ENCODE measurements at places on chromosomes 4 and X. TPM values are rescaled to one million over a fixed set of nuclear protein-coding genes. Genes with fewer than 3 reads are reported as not detected.

The DSPP gene
- not detected for total RNA-seq

The UBA6 gene
- total RNA-seq = 140 TPM

The POLN gene
- total RNA-seq = 0.54 TPM

The SORBS2 gene
- total RNA-seq = 3.3 TPM

All from Daoy (cell line).